ENCODE measurements at places on chromosomes 1 and 21. TPM values are rescaled to one million over a fixed set of nuclear protein-coding genes. Genes with fewer than 3 reads are reported as not detected.

DNA sequence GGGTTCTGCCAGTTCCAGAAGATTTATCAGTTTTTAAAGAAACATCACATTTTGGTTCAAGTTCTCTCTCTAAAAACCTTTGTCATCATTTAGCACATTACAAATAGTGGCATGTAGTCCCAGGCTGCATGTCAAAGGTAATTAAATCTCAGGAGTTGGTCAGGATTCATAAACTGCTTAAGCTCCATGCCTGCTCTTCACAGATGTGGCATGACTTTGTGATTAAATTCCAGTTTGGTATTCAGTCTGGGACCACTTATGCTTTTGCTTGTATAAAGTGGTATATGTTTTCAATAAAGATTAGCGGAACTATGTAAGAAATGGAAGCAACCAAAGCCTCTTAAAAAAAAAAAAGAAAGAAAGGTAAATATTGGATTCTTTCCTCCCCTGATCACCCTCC lies 408.0 kb downstream of the DISC1 start:
- DNase-seq, result no peak

DNA sequence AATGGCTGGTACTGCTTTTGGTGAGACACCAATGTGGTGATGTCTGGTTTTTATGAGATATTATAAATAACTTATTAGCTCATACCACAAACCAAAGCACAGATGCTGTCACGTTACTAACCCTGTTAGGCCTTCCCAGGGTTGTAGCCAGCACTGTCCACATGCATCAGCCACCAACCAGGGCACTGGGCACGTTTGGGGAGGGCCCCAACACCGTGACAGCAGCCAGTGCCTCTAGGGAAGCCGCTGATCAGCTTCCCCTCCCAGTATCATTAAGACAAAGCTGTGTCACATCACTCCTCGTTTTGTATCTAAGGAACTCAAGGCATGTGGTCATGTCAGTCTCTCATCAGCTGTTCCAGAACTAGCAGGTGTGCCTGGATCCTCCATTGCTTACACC lies 13.9 kb downstream of the URB1 start:
- no peak for DNase-seq

The NR1I3 gene
- not detected for total RNA-seq

The SPTA1 gene
- under 0.01 TPM for total RNA-seq

The SLAMF9 gene
- total RNA-seq, result not detected

- DNase-seq, result no peak
Measured at GRCh38 chr1:25183126-25183980, 48.9 kb downstream of the SYF2 start.

DNA sequence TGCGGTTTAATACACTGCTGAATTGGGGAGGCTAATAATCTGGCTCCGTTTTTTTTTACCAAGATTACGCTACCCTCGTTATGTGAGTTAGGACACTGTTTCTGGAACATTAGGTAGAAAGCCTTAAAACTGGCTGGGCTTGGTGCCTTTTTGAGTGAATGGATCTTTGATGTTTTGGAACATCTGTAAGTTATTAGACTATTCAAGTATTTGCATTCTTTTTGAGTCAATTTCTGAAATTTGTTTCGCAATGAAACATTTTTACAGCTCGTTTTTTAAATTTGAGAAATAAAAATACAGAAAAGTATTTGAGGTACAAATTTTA lies 106.9 kb downstream of the LTN1 start:
- no peak for DNase-seq

The TAS1R1 gene
- not detected for total RNA-seq

The PARP1 gene
- 127 TPM for total RNA-seq

DNA sequence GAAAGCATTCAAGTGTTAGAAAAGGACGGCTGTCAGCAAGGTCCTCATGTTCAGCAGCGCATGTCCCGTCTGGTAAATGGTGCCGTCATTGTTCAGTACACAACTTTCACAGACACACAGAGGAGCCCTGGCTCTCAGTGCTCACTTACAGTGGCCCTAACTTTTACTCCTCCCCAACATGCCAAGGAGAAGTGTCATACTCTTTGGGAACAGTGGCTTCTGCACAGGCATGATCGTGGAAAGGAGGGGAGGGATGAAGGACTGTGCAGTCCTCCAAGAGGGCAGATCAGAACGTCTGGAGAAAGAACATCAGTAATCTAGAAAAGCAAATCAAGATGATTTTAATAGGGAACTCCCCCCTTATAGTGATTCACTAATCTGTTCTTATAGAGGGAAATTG lies 3.8 kb upstream of the GRHL3 start:
- DNase-seq, result no peak

DNA sequence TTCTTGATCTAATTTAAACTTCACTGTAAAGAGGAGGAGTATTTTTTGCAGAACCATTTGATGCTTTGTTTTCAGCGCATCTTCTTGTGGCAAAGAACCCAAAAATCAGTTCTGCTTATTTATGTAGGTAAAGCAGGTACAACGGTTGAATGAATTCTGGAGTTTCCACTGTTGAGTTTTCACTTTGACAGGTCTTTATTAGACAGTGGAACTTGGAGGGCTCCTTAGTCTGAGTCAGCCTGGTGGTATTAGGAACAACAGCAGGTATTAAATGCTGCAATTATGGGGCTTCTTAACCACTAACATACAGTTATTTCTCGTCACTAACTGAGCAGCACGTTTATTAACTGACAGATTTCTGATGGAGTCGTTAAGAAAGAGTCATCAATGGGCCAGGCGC lies 1.2 kb downstream of the LRIG2 start:
- peak; percentile 69 for DNase-seq

- DNase-seq, result no peak
Measured at GRCh38 chr1:215895276-215895675, 328.2 kb downstream of the KCTD3 start.

The ZSWIM5 gene
- 0.35 TPM for total RNA-seq

DNA sequence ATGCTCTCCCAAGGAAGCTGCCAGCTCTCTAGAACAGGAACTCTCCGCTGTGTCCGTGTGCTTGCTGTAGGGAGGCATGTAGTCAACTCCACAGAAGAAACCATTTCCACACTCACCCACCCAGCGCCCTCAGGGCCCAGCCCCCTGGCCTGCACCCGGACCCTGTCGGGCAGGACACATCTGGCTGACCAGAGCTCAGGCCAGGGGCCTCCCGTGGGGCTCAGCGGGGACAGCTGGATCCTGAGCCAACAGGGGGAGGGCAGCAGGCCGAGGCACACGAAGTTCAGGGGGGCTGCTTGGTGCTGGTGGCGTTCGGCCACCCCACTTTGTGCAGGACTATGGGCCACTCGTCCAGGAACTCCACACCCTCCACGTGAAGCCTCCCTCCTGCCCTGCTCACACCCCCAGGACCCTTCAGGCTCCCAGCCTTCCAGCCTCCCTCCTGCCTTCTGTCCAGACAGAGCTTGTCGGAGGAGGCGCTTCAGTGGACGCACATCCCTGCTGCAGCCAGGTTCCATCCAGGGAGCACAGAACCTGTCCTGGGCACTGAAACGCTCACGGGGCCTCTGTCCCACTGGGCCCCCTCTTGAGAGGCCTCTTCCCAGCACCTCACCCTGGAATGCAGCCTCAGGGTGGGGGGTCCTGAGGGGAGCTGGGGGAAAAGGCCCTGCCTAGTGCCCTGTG lies 15.0 kb upstream of the FAAP20 start:
- DNase-seq, result no peak

The CFAP410 gene
- 13.0 TPM for total RNA-seq

The NGF gene
- total RNA-seq, result not detected

The KCNT2 gene
- total RNA-seq, result 1.0 TPM

The ATP6V0B gene
- 69.4 TPM for total RNA-seq

DNA sequence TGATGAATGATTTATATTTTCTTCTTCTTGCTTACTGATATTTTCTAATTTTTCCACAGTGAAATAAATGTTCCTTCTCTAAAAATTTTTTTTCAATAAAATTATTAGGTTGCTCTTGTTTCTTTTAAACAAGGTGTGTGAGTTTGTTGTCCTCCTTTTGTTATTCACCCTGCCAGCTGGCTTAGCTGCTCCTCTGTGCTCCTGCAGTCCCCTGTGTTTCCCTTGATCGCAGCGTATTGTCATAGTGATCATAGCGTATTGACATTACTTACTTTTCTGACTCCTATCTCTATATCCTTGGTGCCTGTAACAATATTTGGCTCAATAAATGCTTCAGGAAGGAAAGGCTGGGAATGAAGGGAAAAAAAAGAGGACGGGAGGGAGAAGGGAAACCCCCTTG lies 24.9 kb upstream of the PODN start:
- DNase-seq, result no peak

GRCh38 chr1:206512851-206513180 lies 5.5 kb downstream of the RASSF5 start:
- DNase-seq, result no peak

GRCh38 chr1:99886841-99887240 lies 36.7 kb downstream of the AGL start:
- no peak for DNase-seq

DNA sequence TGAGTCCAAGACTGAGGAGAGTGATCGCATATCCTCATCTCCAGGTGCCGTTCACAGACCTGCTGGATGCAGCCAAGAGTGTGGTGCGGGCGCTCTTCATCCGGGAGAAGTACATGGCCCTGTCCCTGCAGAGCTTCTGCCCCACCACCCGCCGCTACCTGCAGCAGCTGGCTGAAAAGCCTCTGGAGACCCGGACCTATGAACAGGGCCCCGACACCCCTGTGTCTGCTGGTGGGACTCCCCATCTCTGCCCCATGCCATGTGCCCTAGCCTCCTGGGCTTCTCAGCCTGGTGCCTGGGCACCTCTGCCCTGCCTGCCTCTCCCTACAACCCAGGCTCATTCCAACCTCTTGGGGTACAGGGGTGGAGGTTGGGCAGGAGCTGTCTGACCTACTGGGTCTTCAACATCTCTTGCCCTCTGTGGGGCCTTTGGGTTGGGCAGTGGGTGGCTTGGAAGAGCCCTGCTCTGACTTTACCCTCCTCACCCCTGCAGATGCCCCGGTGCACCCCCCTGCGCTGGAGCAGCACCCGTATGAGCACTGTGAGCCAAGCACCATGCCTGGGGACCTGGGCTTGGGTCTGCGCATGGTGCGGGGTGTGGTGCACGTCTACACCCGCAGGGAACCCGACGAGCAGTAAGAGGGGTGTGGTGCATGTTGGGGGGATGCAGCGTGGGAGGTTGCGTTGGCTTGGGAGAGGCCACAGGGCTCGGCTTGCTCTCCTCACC lies 7.2 kb downstream of the AMPD2 start:
- no peak for DNase-seq

- no peak for DNase-seq
Measured at GRCh38 chr1:86388777-86389176, 7.3 kb downstream of the ODF2L start.

DNA sequence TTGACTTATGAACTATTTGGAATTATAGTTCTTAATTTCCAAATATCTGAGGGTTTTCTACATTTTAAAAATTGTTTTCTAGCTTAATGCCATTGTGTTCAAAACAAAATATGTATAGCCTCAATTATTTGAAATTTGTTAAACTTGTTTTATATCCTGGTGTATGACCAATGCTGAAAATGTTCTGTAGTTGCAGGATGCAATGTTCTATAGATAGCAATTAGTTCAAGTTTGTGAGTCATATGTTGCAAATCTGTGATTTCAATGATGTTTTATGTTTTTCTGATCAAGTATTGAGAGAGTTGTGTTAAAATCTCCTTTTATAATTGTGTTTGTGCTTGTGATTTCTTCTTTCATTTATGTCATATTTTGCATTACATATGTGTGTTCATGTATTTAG lies 517.5 kb downstream of the ADGRL2 start:
- no peak for DNase-seq

GRCh38 chr1:157520386-157520935 lies 31.9 kb downstream of the FCRL5 start:
- DNase-seq, result no peak

- DNase-seq, result no peak
Measured at GRCh38 chr1:164723296-164723798, 164.4 kb downstream of the PBX1 start.
